ENCODE measurements at places on chromosomes 12 and 14.

DNA sequence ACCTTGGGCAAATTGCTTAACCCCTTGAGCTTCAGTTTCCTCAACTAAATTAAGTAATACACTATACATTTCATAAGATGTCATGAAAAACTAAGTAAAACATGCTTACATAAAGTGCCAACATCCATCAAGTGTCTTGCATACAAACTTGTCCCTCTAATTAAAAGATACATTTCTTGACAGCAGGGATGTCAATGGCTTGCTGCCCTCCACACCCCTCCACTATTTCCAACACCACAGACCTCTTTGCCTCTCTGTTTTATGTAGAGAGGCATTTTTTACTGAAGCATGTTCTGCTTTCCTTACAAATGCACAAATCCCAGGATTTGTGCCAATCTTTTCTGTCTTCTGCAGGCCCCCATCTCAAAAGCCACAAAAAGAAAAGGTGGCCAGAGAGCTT is 89.0 kb upstream of the HOXC13 start:
- DNase-seq = no peak

- no peak for DNase-seq
Measured at GRCh38 chr12:67702136-67702535, 53.6 kb downstream of the DYRK2 start.

DNA sequence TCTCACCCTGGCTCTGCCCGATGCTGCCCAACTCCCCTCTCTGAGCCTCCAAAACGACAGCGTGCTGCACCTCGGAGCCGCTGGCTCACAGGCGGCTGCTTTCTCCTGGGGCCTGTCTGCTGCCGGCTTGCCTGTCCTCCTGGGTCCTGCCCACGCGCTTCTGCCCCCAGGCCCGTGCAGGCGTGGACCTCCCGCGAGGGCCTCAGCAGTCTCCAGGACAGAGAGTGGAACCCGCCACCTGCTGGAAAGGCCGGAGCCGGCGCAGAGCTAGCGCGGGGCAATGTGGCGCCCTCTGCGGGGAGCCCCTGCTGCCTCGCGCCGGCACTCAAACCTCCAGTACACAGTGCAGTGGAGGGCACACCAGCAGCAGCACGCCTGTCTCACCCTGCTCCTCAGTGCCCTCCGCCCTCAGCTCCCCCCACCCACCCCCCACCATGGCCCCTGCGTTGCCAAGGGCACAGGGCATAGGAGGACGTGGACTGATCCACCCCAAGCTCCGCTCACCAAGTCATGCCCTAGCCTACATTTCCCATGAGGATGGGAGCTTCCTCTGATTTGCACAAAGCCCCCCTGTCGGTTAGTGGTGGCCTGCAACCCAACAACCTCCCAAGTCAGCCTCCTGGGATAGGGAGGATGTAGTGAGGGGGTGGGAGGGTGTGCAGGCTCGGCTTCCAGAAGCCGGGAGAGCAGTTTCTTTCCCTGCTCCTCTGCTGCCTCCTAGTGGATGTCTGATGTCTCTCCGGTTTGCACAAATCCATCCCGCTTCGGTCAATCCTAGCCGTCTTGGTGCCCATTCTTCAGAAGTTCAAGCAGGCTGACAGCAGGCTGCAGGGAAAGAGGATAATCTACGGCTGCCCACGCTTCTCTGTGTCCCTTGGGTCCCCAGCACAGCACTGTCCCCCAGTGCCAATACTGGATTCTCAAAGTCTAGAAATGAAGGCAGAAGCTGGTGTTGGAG is 25.2 kb downstream of the KRT8 start:
- peak; percentile 21 for DNase-seq

- DNase-seq = no peak
Measured at GRCh38 chr12:122004633-122005071, 17.0 kb upstream of the BCL7A start.

GRCh38 chr14:54048736-54049135 is 92.1 kb upstream of the BMP4 start:
- no peak for DNase-seq

DNA sequence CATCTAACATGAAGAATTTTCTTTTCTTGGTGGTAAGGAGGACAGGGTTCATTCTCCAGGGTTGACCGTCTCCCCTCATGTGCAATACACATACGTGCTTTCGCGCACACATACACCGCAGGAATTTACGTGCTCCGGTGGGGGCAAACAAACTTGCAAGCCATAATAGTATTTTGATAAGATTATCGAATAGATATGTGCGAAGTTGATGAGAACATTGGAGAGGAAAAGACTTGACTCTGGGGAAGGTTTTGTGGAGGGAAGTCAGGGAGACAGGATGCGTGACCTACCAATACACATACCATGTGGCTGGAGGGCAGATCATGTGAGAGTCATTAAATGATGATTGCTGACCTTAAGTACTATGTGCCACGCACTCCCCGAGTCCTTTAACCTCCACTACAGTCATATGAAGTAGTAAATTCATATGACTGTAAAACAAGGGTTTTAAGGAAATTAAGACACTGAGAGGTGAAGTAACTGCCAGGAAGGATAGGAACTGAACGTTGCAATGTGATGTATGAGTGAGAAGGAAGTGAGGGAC is 921 bp downstream of the RAD51B start:
- no peak for DNase-seq

DNA sequence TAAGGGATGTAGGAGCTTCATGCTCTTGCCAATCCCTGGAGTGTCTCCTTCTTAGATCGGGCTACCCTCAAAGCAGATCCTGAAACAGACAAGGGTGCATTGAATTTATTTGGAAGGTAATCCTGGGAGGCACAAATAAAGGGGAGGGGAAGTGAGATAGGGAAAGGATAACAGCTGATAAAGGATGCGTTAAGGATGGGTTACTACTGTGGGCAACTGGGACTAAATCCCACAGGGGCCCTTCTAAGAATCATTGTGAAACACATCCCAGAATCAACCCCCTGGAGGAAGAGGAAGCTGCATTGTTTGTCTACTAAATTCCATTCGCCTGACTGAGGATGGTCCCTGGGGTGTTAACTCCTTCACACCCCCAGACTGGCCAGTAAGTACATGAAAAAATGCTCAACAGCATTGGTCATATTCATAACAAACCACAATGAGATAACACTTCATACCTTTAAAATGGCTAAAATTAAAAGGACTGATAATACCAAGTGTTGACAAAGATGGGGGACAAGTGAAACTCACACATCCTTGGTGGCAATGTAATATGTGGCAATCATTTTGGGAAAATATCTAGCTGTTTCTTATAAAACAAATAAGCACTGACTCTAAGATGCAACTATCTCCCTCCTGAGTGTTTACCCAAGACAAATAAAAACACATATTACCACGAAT is 37.0 kb upstream of the CMKLR1 start:
- DNase-seq = no peak

DNA sequence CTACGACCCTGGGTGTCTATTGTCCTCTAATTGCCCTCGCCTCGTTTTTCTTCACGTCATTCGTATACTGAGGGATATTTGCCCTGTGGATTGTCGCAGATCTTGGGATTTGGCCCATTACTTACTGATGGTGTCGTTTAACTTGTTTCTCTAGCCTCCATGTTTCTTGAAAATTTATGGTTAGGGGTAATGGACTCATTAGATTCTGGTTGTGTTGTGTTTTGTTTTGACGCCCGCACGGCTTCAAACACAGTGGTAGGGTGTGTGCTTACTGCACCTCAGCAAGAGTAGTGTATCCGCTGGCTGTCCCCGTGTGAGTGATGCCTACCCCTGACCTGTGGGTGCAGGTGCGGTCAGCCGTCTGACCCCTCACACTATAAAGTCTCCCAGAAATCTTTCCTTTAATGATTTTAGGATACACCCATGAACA is 874 bp upstream of the RNU6-8 start:
- DNase-seq = no peak

GRCh38 chr14:68984686-68985085 is 5.6 kb upstream of the ACTN1 start:
- DNase-seq = no peak

- DNase-seq = no peak
Measured at GRCh38 chr12:110698171-110698902, 9.4 kb upstream of the HVCN1 start.

GRCh38 chr12:117342682-117343081 is 18.7 kb downstream of the NOS1 start:
- no peak for DNase-seq

DNA sequence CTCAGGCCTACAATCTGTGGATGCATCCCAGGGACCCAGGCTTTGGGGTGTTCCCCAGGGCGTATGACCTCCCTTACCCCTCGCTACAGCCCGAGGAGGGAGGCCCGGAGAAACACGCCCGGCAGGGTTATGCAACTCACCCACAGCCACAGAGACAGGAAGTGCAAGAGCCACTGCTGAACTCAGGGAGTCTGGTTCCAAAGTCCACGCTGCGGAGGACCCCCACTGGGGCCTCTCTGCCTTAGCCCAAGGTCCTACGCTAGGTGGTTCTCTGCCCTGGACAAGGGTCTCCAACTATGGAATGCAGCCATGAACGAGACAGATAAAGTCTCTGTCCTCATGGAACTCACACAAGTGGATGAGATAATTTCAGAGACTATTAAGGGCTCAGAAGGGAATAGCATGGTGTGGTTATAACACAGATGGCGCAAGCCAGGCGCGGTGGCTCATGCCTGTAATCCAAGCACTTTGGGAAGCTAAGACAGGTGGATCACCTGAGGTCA is 11.3 kb downstream of the SCARB1 start:
- DNase-seq = no peak

GRCh38 chr12:8143261-8143660 is 13.6 kb upstream of the ZNF705A start:
- no peak for DNase-seq

- DNase-seq = no peak
Measured at GRCh38 chr12:47422611-47423010, 283.2 kb downstream of the RPAP3 start.

DNA sequence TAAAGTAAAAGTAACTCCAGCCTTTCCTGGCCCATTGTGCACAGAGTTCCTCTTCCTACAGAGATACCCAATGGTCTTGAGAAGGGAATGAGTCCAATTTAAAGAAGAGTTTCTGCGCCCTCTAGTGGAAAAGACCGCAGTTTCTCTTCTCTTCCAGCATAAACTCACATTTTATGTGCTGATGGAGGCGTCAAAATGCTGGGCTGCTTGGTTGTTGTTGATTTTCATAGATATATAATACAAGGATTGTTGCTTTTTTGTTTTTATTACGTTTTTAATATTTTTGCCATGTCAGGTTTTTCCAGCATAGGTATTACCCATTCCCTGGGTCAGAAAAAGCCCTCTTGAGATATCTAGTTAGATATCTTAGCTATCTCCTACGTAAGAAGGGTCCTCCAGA is 356.9 kb upstream of the STXBP6 start:
- DNase-seq = no peak

- DNase-seq = no peak
Measured at GRCh38 chr12:15897433-15897832, 13.7 kb upstream of the DERA start.

DNA sequence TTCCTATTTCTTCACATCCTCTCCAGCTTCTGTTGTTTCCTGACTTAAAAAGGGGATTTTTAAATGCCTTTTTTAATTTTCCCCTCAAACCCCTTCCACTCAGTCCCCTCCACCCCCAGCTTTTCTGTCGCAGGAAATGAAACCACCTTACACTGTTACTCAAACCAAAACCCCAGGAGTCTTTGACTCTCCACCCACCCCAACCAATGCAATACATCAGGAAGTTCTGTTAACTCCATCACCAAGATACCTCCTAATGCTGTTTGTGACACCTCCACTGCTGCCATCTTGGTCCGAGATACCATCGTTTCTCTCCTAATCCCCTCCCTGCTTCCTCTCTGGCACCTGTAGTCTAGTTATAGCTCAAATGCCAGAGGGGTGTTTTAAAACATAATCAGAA is 25.4 kb upstream of the CPM start:
- DNase-seq = no peak

- no peak for DNase-seq
Measured at GRCh38 chr14:78605025-78605762, 435.0 kb downstream of the NRXN3 start.

- no peak for DNase-seq
Measured at GRCh38 chr12:103244596-103244995, 251.2 kb downstream of the C12orf42 start.

DNA sequence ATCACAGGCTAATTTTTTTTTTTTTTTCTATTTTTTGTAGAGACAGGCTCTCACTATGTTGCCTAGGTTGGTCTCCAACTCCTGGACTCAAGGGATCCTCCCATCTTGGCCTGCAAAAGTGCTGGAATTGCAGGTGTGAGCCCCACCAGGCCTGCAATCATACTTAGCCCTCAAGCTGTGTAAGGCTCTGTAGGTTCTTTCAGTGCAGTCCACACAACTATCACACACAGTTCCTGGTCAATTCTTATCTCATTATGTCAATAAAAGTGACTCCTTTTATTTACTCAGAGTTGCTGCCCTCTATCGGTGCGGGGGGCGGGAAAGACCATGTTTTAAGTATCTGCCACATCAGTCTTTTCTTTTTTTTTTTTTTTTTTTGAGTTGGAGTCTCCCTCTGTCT is 29.0 kb downstream of the SLC2A3 start:
- no peak for DNase-seq

DNA sequence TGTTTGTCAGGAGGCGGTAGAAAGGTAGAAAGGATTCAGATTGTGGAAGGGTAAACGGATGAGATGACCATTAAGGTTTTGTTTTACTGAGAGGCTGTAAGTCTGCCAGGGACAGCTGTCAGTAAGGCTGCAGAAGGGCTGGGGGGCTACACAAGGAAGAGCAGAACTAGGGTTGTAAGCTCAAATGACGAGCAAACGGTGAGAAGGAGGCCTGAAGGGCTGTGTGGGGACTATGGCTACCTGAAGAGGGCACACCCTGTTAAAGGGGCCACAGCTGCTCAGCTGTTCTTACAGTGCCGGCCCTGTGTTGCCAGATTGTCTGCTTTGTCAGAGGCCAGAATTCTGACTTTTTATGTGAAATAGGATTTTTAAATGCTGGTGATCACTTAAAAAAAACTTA is 19.1 kb downstream of the VASH1 start:
- DNase-seq = no peak

- no peak for DNase-seq
Measured at GRCh38 chr12:121444842-121445202, 44.9 kb downstream of the RNF34 start.

- DNase-seq = no peak
Measured at GRCh38 chr12:69998922-69999321, 173.9 kb downstream of the MYRFL start.

DNA sequence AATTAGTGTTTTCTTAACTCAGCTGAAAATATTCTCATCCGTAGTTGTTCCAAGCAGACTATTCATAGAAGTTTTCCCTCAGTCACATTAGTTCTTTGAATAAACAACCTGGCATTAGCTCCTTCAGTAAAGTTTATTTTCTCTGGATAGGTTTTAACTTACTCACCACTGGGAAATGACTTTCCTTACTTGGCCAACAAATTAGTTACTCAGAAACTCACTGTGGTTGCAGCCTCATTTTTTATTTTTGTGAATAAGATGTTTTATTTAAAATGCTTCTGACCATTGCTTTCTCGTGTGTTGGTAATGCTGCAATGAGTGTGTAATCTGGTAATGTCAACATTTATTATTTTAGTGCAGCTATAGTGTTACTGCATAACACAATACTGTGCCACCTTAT is 74.9 kb downstream of the NOVA1 start:
- DNase-seq = no peak

- DNase-seq = no peak
Measured at GRCh38 chr12:102896067-102896466, 21.0 kb downstream of the PAH start.

GRCh38 chr12:20212658-20213555 is 155.4 kb upstream of the PDE3A start:
- DNase-seq = peak; percentile 39

GRCh38 chr14:101064121-101064661 is 160.7 kb upstream of the RTL1 start:
- DNase-seq = no peak

- DNase-seq = no peak
Measured at GRCh38 chr14:26191671-26192070, 406.2 kb downstream of the NOVA1 start.

GRCh38 chr14:100059438-100059781 is 5.8 kb upstream of the EVL start:
- DNase-seq = no peak
